Suprapubic skin (tissue), 4 donors: ENCODE measurements at places on chromosomes 6 and 20. TPM values are rescaled to one million over a fixed set of nuclear protein-coding genes. Genes with fewer than 3 reads are reported as not detected.

DNA sequence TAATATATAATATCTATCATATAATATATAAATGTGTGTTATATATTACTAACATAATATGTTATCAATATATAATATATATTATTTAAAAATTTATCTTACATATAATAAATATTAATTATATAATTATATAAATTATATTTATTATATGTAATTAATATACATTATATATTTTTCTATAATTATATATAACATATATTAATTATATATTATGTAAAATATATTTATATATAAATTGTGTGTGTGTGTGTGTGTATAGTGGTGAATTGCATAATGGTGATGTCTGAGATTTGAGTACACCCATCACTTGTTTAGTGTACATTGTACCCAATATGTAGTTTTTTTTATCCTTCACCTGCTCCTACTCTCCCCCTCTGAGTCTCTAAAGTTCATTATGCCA is 205.9 kb upstream of the KCNG1 start:
- no peak overlapping the region for H3K4me3 ChIP-seq
- H3K27me3 ChIP-seq = peaks cover 22% of the 10 kb centered on the region
- no peak overlapping the region for H3K27ac ChIP-seq
- no peaks in the 10 kb centered on the region for H3K36me3 ChIP-seq

GRCh38 chr6:127959869-127960268 is 59.0 kb upstream of the THEMIS start:
- no peak for DNase-seq
- no peaks in the 10 kb centered on the region for H3K27me3 ChIP-seq
- H3K4me3 ChIP-seq = no peak overlapping the region
- H3K27ac ChIP-seq = no peak overlapping the region
- no peaks in the 10 kb centered on the region for H3K4me1 ChIP-seq

- no peaks in the 10 kb centered on the region for H3K36me3 ChIP-seq
- DNase-seq = no peak
- H3K27ac ChIP-seq = no peak overlapping the region
These were observed 360.6 kb downstream of the RIMS1 start for GRCh38 chr6:72246926-72247325.

GRCh38 chr6:15170126-15170525 is 75.7 kb upstream of the JARID2 start:
- H3K27ac ChIP-seq = no peak overlapping the region
- no peak overlapping the region for H3K4me3 ChIP-seq
- DNase-seq = no peak
- no peaks in the 10 kb centered on the region for H3K27me3 ChIP-seq
- H3K4me1 ChIP-seq = no peaks in the 10 kb centered on the region

GRCh38 chr20:48926821-48927220 is 5.3 kb downstream of the ARFGEF2 start:
- no peak for DNase-seq
- no peak overlapping the region for H3K27ac ChIP-seq
- no peaks in the 10 kb centered on the region for H3K36me3 ChIP-seq
- H3K4me3 ChIP-seq = no peak overlapping the region

- no peaks in the 10 kb centered on the region for H3K36me3 ChIP-seq
- peak overlapping the region; percentile 50 for H3K27ac ChIP-seq
- peaks cover 7% of the 10 kb centered on the region for H3K4me1 ChIP-seq
- H3K4me3 ChIP-seq = no peak overlapping the region
- no peaks in the 10 kb centered on the region for H3K27me3 ChIP-seq
- no peak for DNase-seq
These were observed 79.8 kb upstream of the KCNK16 start for GRCh38 chr6:39402239-39402751.

- H3K27me3 ChIP-seq = no peaks in the 10 kb centered on the region
- no peaks in the 10 kb centered on the region for H3K4me1 ChIP-seq
- H3K27ac ChIP-seq = no peak overlapping the region
- no peaks in the 10 kb centered on the region for H3K36me3 ChIP-seq
- H3K4me3 ChIP-seq = no peak overlapping the region
- no peak for DNase-seq
These were observed 203.7 kb downstream of the NFATC2 start for GRCh38 chr20:51338692-51339440.

DNA sequence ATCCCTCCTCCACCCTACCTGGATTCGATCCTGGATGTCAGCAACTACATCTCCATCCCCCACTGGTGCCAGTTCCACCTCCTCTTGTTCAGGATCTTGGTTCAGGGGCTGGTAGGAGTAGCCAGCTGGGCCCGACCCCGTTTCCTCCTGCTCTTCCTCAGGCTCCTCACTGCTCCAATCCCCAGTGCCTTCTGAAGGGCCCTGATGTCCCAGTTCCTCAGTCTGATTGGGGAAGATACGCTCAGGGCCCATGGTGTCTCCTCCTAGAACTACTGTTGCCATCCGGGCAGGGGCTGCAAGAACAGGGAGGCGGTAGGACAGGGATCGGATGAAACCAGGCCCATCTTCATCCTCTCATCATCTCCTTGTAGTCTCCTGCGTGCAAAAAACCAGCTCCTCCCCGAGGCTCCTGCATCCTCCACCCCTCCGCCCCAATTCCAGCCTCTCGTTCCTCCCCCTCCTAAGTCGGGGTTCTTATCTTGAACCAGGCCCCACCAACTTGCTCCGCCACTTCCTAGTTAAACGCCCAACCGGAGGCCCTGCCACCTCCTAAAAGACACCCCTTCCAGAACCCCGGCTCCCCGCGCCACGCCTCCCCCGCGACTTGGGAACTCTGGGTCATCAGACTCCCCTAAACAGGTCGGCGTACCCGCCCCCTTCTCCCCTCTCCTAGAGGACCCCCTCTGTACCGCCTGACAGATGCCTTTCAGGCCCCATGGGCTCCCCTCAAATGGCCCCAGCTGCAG is 476 bp downstream of the MEA1 start:
- peaks cover 46% of the 10 kb centered on the region for H3K4me1 ChIP-seq
- peaks cover 48% of the 10 kb centered on the region for H3K36me3 ChIP-seq
- peak overlapping the region; percentile 73 for H3K27ac ChIP-seq
- H3K4me3 ChIP-seq = peak overlapping the region; percentile 86

- no peak overlapping the region for H3K27ac ChIP-seq
- peak overlapping the region; percentile 53 for H3K4me3 ChIP-seq
- H3K27me3 ChIP-seq = peaks cover 77% of the 10 kb centered on the region
- H3K4me1 ChIP-seq = peaks cover 42% of the 10 kb centered on the region
- no peaks in the 10 kb centered on the region for H3K36me3 ChIP-seq
- DNase-seq = no peak
These were observed 2.8 kb downstream of the PDE10A start for GRCh38 chr6:165659945-165660856.

DNA sequence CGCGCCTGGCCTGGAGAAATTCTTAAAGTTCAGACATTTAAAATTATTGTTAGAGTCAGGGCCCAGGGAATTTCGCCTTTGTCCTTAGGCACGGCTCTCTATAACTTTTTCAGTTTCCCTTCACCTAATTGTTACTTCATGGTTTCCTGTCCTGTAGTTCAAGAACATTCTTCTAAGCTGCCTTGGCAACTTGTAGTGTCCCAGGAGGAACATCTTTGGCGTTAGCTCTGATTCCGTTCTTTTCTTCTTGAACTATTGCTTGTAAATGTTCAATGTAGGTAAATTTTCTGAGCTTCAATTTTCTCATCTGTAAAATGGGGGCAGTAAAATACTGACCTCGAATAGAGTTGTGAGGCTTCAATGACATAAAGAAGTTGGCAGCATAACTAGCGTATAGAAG is 41.8 kb downstream of the TIAM2 start:
- no peak overlapping the region for H3K4me3 ChIP-seq
- no peak for DNase-seq
- no peak overlapping the region for H3K27ac ChIP-seq

TUBB2B gene
- total RNA-seq = 9.2 TPM

BEND6 gene
- total RNA-seq = not detected

COL10A1 gene
- not detected for total RNA-seq

HMGA1 gene
- 127 TPM for total RNA-seq

PTK7 gene
- total RNA-seq = 50.4 TPM

DNPH1 gene
- total RNA-seq = 21.9 TPM

ZHX3 gene
- 19.2 TPM for total RNA-seq

L3MBTL3 gene
- 5.0 TPM for total RNA-seq
